A549 (cell line): ENCODE measurements at places on chromosomes 1 and 21.

GRCh38 chr1:207876131-207876530, 34.8 kb downstream of the CD34 start:
- DNase-seq, result no peak

GRCh38 chr1:227894831-227895451, 52.8 kb downstream of the WNT9A start:
- no peak for DNase-seq

DNA sequence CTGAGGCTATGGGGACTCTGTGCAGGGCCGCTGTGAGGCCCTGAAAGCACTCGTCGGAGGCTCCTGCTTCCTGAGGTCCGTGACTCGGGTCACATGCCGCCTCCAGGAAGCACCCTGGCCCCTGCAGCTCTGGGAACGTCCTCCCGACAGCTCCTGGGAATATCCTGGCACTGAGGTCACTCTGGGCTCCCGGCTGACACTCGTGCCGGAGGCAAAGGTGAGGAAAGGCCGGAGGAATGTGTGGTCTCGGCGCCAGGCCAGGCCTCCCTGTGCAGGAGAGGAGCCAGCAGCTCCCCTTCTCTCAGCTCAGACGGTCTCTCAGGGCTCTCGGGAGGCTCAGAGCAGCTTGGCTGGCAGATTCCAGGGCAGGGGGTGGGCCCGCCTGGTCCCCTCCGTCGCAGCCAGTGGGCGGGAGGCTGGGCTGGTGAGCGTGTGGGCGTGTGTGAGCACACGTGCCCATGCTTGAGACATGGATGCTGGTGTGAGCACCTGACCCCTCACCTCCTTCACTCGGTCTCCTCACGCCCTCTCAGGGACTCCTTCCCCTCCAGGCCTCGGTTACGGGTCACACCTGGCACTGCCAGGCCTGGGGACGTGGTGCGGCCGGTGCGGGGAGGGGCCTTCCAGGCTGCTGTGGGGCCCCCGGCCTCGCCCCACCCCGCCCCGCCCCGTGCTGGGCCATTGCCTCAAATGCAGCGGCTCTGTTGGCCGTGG, 5.5 kb upstream of the RNF223 start:
- peak; percentile 64 for DNase-seq

DNA sequence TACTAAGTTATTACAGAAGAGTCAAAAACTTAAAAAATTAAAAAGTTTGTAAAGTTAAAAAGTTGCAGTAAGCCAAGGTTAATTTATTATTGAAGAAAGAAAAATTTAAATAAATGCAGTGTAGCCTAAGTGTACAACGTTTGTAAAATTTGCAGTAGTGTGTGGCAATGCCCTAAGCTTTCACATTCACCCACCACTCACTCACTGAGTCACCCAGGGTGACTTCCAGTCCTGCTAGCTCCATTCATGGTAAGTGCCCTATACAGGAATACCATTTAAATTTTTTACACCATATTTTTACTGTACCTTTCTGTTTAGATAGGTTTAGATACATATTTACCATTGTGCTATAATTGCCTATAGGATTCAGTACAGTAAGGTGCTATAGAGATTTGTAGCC, 88.6 kb downstream of the CTH start:
- no peak for DNase-seq

- DNase-seq, result no peak
These were observed 30.2 kb downstream of the CHAF1B start for GRCh38 chr21:36415375-36415774.

DNA sequence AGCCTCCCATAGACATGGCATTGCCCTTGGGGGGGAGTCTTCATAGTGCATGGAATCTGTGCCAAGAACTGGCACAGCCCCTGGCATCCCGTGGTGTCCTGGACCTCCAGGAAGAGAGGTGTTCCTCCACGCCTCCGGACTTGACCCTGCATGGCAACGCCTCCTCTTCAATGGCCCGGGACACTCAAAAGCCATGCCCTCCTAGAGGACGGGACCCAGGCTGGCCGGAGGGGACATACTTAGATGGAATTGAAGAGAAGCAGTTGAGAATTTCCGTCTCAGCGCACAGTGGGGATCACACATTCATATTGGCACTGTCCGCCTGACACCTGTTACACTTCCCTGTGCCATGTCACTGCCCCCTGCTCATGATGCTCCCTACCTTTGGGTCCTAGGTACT, 38.4 kb upstream of the TENT5C start:
- no peak for DNase-seq

DNA sequence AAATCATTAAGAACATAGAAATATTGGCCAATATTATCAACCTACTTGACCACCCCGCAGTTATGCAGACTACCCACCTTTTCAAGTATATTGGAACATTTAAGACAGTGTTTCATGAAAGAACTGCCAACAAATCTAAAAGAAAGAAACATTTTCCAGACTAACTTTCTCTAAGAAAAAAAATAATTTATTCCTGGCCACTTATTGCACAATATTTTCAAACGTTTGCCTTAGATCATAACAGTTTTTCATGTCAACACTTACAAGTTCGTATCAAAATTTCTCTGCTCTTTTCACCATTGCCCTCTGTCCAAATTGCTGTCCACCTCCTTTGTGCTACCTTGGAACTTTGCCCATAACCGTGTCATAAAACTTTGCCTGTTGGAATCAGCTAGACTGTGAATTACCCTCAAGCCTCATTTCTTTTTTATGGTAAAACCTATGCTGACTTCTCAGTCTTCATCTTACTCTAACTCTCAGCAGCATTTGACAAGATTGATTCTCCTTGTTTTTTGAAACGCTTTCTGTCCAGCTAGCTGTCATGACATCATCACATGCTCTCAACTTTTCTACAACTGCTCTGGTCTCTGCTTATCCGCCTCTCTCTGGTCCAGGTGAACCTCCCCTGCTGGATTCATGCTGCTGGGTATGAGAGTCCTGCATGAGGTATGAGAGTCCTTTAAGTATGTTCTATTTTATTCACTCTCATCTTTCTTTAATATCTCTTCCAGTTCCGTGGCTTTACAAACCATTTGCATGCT, 92.8 kb upstream of the CHRM3 start:
- no peak for DNase-seq

- DNase-seq, result no peak
These were observed at the start of gene FAAH for GRCh38 chr1:46394108-46394871. TSS of gene FAAH (plus strand) at chr1:46394317. CDS start at chr1:46394349, 32 bp downstream.

- DNase-seq, result peak; percentile 33
These were observed 30.9 kb upstream of the ID3 start for GRCh38 chr1:23590058-23590783.

DNA sequence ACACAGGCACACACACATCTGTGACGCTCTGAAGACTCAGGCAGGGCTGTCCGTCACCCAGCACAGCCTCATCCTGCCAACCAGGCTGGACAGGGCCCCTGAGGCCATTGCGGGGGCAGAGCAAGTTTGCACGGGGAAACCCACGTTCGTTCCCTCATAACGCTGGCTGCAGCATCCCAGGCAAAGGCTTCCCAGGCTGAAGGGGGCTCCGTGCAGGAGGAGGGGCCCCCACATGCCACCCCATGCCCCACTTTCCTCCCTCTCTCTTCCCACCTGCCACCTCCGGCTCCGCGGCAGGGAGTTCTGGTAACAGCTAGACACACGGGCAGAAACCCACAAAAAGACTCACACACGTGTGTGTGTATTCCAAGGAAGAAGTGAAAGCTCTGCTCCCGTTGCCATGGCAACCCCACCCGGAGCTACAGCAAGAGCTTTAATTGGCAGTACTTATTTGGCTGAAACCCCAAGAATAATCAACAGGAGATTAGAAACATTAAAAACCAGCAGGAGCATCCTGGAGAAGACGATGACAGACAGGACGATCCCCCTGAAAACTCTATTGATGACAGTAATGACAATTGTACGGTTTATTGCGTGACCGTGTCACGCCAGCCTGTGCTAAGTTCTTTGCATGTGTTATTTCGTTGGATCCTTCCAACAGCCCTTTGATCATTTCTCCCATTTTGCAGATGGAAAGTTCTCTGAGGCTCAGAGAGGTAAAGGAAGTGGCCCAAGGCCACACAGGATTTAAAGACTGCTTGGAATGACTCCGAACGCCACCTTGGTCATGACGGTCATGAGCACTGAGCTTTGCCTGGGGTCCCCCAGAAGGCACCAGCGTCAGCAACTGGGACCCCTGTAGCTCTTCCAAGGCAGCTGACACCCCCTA, 247.1 kb downstream of the NPHP4 start:
- DNase-seq, result no peak

DNA sequence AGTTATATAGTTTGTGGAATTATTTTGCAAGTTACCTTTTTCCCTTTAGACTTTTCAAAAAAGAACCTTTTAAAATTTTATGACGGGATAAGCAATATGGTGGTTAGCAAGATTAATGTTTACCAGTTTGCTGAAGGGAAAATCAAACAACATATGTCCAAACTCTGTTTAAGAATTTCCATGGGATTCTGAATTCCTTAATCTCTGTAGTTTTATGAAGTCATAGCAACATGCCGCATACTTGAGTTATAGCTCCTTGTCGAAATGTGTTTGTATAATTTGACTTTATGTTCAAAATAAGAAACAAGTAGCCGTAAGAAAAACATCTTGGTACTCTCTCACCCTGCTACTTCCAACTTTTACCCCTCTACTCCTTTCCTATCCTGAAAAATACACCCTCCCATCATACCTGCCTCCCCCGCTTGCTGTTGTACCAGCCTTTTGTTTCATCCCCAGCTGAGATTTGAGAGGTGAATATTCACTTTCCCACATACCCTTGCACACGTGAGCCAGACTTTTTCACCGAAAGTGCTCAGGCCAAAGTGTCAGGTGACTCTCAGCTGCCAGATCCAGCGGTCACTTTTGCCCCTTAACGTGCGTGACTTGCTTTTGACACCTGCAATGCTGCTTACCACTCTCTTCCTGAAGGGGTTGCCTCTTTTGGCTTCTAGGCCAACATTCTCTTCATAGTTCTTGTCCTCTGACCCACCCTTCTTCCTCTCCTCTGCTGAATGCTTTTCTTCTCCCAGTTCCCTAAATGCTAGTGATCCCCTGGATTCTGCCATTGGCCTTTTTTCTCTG, 83.5 kb upstream of the ZNF326 start:
- peak; percentile 23 for DNase-seq

DNA sequence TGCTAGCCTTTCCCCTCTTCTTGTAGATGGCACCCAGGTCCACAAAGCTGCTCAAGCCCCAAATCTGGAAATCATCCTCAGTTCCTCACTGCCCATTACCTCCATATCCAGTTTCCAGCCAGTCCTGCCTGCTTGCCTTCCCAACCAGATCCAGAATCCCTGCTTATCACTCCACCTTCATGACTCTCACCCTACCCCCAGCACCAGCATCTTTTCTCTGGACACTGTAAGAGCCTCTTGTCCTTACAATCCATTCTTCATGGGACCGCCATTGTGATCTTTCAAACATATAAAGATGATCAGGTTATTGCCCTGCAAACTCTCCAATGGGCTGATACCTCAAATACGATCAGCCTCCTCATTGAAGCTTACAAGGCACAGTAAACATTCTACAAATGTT, 23.5 kb upstream of the NPL start:
- DNase-seq, result no peak

- no peak for DNase-seq
These were observed 396.7 kb downstream of the PTPRU start for GRCh38 chr1:29632806-29633615.

- DNase-seq, result no peak
These were observed 146.2 kb upstream of the KRTAP19-8 start for GRCh38 chr21:31184459-31184858.

GRCh38 chr1:236391008-236391407, 3.1 kb upstream of the EDARADD start:
- no peak for DNase-seq

DNA sequence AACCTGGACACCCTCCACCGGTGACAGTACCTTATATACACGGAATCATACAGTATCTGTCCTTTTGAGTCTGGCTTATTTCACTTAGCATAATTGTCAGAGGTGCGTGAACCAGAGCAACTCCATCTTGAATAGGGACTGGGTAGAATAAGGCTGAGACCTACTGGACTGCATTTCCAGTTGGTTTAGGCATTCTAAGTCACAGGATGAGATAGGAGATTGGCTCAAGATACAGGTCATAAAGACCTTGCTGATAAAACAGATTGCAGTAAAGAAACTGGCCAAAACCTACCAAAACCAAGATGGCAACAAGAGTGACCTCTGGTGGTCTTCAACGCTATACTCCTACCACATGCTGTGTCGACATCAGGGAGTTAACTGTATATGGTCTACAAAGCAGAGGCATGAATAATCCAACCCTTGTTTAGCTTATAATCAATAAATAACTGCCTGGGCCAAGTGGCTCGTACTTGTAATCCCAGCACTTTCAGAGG, 1.4 kb upstream of the FDPS start:
- DNase-seq, result no peak

DNA sequence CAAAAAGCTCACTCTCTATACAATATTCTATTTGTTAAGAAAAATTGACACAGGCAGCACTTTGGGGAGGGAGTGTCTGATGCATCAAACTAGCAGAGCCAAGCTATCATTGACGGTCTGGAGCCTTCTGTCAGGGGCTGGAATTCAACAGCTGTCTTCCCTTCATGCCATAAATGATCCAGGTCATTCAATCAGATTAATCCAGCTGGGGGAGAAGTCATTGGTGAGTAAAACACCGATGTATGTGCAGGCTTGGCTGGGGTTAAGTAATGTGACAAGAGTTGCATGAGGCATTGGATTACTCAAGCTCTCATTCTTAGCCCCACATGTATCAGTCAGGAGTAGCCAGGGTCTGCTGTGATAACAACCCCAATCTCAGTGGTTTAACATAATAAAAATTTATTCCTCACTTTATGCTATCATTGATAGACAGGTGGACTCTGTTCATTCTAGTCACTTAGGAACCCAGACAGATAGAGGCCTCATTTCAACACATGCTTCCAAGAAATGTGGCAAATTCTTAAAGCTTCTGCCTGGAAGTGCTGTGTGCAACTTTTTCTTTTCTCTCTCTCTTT, 118.1 kb upstream of the GADD45A start:
- DNase-seq, result no peak

GRCh38 chr1:12177999-12178441, 11.2 kb downstream of the TNFRSF1B start:
- DNase-seq, result no peak

DNA sequence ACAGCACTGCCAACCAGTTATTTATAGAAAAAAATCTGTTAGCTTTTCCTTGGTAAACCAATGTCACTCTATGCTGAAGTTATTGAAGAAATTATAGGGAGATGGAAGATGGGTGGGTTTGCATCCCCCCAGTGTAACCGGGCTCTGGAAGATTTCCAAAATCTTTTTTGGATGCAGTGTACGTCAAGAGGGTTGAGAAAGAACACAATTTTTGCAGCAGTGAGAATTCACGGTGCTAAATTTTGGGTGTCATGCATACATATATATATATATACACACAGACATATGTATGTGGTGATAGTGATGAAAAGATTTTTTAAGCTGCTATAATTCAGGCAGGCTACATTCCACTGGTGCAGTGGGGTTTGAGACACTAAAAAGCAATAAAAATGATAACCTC, 91.4 kb upstream of the MAGI3 start:
- no peak for DNase-seq
